ENCODE measurements at places on chromosomes 1 and 21.

DNA sequence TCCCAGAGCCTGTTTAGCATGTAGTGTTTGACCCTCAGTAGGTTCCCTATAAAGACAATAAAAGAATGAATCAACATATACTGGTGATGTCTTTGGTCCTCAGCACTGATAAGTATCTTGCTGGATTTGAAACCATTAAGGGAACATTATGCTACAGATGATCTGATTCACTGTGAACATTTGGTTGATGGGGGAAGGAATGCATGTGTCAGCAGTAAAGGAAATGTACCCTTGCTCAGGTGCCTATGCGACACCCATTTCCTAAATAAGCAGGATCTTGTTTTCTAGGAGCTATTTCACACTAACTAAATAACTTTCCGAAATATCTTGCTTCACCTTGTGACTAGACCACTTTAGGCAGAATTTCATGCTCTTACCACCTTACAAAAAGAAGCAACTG is 13.0 kb downstream of the TEX38 start:
- no peak for DNase-seq

DNA sequence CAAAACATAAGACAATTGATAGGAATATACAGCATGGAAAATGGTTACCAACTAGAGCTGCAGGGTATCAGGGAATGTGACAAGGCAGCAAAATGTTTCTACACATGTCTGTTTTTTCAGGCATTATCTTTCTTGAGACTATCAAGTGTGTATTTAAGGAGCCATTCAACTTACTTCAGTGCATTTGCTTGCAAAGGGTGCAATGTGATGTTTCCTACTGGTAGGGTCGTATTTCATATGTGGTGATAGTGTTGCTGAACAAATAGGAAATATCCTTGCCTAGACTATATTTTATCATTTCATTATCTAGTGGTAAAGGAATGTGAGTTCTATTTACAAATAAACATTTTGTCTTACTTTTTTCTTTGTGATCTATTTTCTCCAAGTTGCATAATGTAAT is 42.4 kb downstream of the PTPRC start:
- no peak for DNase-seq

GRCh38 chr1:7223334-7224080 is 438.3 kb downstream of the CAMTA1 start:
- no peak for DNase-seq

DNA sequence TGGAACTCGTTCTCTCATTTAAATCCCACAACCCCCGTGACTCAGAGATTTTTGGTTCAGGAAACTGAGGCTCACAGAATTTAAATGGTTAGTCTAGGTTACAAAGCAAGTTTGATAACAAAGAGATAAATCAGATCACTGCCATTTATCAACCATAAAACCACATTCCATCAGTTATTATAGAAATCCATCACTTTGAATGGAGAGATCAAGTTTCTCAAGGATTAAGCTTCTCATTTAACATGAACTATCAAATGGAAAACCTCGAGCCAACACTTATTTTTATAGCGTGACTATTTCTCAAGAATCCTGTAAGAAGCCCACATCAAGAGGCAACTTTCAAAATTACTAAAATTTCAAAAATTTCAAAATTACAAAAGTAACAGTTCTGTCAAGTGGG is 11.9 kb downstream of the WLS start:
- DNase-seq = no peak

DNA sequence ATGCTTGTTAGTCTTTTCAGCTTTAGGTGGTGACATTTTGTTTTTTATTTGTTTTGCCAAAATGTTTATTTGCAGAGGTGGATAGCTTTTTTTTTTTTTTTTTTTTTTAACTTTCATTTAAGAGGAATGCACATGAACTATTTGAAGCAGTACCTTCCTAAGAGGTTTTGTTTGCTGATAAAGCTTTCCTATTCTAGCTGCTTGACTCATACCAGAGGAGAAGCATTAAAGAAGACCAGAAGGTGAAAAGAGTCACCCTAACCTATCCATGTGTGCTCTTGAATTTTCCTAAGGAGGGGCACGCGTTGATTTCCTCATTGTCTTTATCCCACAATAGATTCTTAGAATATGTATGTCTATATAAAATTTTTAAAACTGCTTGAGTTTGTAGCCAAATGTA is 57.7 kb downstream of the PRDM2 start:
- DNase-seq = no peak

DNA sequence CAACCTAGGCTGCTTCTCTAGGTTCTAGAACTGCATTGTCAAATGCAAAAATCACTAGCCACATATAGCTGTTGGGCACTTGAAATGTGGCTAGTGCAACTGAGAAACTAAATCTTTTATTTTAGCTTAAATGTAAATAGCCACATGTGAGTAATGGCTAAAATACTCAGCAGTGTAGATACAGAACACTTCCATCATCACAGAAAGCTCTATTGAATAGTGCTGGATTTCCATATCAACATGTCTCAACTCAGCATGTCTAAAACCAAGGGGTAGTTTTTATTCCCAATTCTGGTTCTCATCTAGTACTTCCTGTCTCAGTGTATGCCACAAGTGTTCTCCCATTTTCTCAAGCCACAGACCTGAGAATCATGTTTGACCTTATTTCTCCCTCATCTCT is 7.5 kb upstream of the TP53BP2 start:
- DNase-seq = no peak

DNA sequence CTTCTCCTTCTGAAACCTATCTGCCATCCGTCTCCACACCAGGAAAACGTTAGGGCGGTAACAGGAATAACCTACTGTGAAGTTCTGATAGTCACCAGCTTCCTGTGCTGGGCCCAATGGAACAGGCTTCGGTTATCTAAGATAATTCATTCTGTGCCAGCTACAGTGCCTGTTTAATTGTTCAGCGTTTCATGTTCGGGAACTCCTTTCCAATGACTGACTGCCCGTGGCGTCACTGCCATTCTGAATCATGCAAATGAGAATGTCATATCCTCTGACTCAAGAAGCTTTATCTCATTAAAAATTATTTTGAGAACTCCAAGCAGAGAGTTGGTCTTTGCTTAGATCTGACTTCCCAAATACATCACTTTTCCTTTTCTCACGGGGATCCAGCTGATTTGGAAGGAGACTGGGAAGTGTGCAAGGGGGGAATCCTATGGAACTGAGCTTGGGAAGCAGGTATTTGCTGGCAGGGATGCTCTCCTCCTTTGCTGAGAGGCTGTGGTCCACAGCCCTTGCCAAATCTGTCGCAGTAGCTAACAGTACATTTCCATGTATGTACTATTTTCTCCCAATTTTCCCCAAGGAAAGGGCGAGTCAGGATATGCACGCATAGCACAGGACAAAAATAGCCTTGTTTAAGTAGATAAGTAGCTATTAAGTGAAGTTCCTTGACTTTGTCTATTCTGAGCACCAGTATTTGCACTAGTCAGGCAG is 358.7 kb downstream of the LTN1 start:
- DNase-seq = no peak

DNA sequence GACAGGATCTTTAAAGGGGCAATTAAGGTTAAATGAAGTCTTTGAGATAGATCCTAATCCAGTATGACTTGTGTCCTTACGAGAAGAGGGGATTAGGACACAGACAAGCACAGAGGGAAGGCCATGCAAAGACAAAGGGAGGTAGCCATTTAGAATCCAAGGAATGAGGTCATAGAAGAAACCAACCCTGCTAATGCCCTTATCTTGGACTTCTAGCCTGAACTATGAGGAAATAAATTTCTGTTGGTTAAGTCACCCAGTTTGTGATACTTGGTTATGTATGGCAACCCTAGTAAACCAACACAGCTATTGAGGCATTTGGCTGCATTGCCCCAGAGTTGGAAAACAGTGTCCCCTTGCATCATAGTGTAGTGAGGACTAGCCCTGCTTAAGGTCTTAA is 121.3 kb downstream of the MAST2 start:
- no peak for DNase-seq

GRCh38 chr1:78831731-78832360 is 174.7 kb downstream of the ADGRL4 start:
- no peak for DNase-seq

DNA sequence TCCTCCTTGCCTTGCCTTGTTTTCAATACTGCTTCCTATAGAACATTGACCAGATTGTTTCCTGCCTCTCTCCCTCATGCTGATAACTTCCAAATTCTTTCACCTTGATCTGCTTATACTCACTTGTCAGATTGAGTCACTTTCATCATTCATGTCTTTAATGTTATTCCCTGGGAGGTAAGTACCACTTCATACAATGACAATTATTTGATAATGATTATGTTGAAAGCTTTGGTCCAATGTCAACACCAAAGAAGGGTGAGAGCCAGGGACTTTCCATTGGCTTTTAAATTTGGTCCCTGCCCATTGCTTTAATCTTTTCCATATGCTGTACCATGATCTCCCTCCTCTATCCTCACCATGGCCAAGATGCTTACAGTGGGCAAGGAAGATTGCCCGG is 137.4 kb downstream of the SYT2 start:
- DNase-seq = no peak

DNA sequence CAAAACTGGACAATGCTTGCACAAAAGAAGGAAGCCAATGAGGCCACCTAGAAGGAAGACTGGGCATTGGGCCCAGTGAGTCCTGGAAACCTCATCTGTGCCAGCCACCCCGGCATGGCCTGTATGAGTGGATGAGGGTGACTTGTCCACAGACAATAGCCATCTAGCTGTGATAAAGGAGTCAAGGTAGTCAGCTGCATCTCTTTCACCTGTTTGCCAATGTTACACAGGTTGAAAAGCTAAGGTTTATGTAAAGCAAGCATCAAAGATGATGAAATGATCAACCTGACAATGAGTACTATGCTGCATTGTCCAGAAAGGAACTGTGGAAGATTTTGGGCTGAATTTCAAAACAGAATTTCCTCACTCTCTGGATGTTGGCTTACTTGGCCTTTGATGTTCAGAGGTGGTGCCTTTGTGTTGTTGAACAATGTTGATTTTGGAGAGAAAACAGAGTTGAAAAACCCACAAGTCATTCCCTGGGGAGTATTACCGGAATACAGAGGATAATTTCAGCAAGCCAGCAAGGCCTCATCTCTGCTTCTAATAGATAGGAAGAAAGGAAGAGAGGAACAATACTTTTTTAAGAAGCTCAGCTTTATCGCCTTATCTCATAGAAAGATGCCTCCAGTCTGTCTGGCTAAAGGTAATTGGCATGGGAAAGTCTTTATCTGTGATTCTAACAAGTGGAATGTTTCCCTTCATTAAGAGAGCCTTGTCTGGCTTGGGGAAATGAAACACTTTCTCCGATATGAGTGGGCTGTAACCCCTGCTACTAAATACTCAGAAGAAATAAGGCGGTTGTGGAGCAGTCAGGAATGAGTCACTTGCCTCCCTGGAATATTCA is 11.4 kb upstream of the SELE start:
- no peak for DNase-seq

- peak; percentile 41 for DNase-seq
Measured at GRCh38 chr1:45009956-45010854, 919 bp downstream of the HECTD3 start.

- no peak for DNase-seq
Measured at GRCh38 chr21:25503981-25504380, 103.3 kb downstream of the MRPL39 start.

DNA sequence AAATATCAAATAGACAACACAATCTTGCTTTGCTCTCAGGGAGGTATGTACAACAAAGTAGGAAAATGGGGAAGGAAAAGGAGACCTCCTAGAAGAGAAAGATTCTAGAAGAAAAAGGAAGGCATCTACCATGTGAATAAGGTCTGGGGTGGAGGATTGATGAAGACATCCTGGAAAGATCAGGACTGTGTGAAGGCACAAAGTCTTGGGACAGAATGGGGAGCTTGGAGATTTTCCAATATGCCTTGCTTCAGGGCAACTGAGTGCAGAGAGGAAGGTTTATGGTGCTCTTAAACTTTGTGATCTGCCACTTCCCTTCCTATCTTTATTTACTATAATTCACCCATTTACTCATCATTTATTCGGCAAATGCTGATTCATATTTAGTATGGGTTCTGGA is 352.0 kb downstream of the PLPP3 start:
- no peak for DNase-seq

GRCh38 chr1:64584479-64584878 is 114.5 kb downstream of the CACHD1 start:
- no peak for DNase-seq

- DNase-seq = no peak
Measured at GRCh38 chr1:3194760-3195479, 125.9 kb downstream of the PRDM16 start.

GRCh38 chr1:221962385-221962784 is 220.5 kb upstream of the DUSP10 start:
- DNase-seq = no peak

DNA sequence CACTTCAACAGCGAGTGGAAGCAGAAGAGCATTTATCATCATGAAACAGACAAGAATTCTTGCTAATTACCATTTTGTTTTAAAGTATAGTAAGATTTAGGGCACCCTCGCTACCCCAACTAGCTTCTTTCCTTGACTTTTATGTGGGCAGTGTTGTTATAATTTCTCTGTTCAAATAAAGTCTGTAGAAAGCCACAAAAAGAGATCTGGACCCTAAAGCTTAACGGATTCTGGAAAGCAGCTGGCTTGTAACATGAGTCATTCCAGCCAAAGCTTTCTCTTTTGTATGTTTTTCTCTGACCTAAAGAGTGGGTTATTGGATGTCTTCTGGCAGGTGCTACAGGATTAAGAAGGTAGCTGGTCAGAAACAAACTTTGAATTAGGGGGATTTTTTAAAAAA is 37.4 kb downstream of the RUNX1 start:
- DNase-seq = no peak

- DNase-seq = no peak
Measured at GRCh38 chr1:197737916-197738315, 37.4 kb downstream of the DENND1B start.

GRCh38 chr1:156740237-156740740 is 599 bp downstream of the MRPL24 start:
- no peak for DNase-seq

GRCh38 chr1:200905411-200906052 is 10.8 kb downstream of the INAVA start:
- peak; percentile 68 for DNase-seq

DNA sequence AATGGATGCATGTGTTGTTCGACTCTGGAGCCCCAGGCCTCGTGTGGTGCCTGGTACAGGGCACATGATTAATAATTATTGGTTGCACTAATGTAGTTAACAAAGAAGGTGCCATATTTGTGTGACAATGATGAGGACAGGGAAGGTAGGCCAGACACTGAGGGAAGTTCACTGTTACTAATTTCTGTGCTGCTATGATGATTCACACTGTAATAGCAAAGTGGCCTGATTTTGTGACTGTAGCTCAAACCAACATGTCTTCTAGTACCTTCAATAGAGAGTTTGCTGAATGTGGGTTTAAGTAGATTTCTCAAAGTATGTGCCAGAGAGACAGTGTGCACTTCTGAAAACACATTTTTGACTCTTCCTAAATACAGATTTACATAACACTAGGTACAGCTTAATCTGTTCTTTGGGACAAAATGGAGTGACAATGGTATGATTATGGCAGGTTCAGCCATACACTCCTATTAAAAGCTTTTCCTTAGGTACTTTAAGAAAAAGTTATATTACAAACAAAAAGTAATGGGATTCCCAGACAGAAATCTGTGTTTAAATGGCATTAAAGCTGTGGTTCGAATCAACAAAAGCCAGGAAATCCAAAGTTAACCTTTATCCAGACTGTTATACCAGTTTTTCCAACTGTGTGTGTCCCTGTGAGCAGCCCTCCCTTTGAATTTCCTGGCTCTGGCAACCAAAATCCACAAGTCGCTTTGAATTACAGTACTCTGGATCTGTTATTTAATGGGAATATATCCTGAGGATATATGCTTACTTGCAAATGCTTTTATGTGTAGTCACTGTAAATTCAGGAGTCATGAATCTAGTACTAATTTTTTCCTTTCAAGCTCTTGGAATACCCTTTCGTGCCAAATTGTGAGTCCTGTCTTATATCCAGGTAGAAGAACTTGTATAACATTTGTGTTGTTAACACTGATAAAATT is 277.1 kb upstream of the SGIP1 start:
- no peak for DNase-seq

- no peak for DNase-seq
Measured at GRCh38 chr1:225554216-225554812, 98.6 kb downstream of the ENAH start.

Data from activated T-cell treated with anti-CD3 and anti-CD28 coated beads, Interleukin-2, amount 50 U/mL, for 72 hours (primary cell).